ENCODE measurements at places on chromosomes 4 and X.

DNA sequence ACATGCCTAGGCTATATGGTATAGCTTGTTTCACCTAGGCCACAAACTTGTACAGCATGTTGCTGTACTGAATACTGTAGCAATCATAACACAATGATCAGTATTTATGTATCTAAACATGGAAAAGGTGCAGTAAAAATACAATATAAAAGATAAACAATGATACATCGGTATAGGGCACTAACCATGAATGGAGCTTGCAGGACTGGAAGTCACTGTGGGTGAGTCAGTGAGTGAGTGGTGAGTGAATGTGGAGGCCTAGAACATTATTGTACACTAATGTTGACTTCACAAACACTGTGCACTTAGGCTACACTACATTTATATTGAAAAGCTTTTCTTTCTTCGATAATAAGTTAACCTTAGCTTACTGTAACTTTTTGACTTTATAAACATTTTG is 45.6 kb upstream of the ANK2 start:
- no peak for DNase-seq

- DNase-seq: no peak
These were observed 41.1 kb downstream of the RFC1 start for GRCh38 chr4:39324897-39325613.

DNA sequence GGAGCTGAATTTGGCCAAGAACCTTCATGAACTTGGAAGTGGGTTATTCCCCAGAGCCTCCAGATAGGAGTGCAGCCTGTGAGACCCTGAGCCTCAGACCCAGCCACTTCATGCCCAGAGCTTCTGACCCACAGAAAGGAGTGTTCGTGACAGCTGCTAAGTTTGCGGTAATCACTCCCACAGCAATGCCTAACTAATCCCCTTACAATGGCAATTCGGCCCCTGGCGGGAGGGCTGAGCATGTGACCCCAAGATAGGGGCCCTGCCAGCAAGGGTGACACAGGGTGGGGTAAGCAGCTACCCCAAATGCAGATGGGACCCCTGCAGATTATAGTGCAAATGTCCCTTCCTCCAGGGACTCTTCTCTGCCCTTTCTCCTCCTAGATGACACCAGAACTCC is 22.5 kb downstream of the PNMA6E start:
- no peak for DNase-seq

DNA sequence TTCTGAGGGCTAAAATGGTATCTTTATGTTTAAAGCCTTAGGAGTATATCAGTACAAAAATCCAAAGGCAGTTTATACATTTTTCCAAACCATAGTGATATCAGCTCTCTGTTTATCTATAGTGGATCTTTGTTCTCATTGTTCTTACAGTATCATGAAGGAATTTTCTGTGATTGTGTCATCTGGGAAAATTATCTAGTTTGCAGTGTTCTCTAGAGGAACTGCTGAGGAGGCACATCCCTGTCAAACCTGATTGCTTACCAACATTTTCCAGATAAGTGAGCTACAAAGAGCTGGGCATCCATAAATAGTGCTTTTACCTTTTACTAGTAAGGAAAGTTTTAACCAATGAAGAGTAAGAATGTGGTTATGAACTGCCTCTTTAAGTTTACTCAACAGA is 44.9 kb upstream of the SLC25A31 start:
- no peak for DNase-seq

DNA sequence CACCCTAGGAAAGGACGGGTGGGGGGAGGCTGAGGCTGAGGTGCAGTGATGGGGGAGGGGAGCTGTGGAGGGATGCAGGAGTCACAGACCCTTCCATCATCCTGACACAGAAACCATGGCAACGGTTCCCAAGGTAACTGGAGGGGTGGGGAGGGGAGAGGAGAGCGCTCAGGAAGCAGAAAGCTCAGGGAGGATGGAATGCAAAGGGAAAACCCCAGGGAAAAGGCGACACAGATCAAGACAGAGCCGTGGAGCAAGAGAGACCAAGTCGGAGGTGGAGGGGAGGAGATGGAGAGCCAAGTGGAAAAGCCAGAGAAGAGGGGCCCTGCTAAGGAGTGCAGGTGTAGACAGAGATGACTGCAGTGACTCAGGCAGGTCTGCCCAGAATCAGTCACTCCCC is 14.5 kb downstream of the L1CAM start:
- DNase-seq: no peak

DNA sequence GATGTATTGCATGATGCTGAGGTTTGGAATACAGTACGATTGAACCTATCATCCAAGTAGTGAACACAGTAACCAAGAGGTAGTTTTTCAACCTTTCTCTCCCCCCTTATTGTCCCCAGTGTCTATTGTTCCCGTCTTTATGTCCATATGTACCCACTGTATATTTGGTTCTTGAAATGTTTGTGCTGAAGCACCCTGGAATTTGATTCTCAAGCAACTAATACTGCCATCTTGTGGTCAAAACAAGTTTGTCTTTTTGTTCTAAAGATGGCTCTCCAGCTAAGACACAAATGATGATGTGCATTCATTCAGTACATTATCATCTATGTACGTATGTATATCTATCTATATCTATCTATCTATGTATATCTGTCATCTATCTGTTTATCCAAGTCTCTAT is 33.5 kb upstream of the DCX start:
- no peak for DNase-seq

- DNase-seq: no peak
These were observed 811 bp downstream of the TMEM187 start for GRCh38 chrX:153973127-153974002.

GRCh38 chr4:169293343-169294176 is 22.8 kb upstream of the SH3RF1 start:
- no peak for DNase-seq

DNA sequence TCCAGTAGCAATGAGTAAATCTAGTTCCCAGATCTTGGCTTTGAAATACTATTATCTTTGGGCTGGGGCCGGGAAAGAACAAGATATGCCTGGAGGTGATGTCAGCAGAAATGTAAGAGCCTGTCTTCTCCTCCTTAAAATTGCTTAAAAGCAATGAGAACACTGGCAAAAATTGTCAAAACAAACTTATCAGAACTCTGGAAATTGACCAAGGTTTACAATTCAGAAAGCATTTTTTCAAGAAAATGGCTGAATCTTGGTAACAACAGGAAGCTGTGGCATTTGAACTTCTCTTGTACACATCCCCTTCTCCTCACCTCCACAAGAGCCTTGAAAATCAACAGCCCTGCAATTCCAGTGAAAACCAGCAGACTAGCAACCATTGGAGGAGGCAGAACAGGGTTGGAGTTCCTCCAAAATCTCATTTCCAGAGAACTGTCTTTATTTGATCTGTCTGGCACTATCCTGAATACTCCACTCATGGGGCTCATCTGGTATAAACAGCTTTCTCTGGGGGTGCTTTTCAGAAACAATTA is 13.5 kb downstream of the TIMP1 start:
- no peak for DNase-seq

Measured in stimulated activated CD8-positive, alpha-beta memory T cell treated with anti-CD3 and anti-CD28 coated beads, Interleukin-2, amount 100 ng/mL, for 1 hour (primary cell).